ENCODE measurements at places on chromosomes 5 and 9.

DNA sequence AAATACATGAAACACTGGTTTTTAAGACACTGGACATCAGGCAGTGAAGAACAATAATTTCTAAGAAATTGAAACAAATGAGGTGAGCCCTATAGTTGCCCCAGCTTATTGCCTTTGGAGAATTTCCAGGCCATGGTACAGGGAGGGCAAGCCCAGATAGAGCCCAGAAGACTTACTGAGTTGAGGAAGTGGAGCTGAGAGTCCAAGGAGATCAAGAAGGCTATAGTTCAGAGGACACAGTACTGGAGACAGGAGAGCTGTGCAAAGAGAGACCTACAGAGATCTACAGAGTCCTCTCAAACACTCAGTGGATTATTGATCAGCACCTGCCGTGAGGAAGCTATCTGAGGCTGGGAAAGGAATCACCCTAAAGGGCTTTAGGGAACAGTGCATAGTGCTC lies 112.6 kb downstream of the GALNT10 start:
- DNase-seq = no peak

DNA sequence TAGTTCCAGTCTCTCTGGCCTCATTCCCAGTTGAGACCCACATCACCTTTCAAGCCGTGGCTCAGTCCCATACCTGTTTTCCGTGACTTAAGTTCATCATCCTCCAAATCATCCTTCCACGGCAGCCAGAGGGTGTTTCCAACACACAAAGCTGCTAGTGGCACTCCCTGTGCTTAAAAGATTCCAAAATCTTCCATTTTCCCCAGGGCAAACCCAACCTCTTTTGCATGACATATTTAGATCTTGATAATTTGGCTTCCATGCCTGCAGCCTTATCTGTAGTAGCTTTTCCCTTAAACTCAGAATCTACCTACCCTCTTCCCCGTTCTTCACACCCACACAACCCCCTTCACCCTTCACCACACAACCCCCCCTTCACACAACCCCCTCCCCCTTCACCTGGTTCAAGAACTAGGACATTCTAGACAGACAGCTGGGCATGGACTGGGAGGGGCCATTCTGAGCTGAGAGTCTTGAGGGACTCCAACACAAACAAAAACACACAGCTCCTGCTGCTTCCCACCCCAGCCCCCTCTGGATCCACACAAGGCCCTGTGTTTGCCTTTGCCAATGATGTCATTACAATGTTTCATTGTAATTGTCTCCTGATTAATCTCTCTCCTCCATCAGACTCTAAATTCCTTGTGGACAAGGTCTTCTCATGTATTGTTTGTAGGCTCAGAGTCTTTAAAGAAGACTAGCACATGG lies 268.2 kb downstream of the SH3GL2 start:
- no peak for DNase-seq

GRCh38 chr5:140035881-140036280 lies 7.2 kb downstream of the NRG2 start:
- DNase-seq = no peak

DNA sequence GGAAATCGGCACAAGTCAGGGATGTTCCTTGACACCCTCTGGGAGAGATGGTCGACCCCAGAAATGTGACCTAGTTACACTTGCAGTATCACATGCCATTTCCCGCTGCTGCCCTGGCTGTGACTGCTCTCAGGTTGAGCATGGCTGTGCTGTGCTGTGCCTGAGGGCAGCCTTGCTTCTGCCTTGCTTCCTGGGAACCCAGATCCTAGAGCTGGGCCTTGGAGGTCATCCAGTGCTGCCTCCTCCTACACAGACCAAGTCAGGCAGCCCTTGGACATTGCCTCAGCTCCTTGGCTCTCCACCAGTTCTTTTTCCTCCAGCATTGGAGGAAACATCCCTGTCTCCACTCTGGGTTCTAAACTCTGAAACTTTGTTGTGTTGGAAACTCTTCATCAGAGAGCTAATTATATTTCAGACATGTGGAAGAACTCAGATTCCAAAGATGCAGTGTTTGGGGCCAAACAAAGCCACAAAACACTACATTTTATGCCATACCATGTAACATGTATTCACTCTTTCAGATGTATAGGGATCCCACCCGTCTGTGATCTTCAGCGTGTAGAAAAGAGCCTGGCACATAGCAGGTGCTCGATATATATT lies 6.1 kb downstream of the MAMDC2 start:
- DNase-seq = no peak

GRCh38 chr5:42889311-42889933 lies 77.7 kb upstream of the SELENOP start:
- peak; percentile 64 for DNase-seq

- no peak for DNase-seq
Observed at GRCh38 chr5:133906303-133906702, 62.1 kb downstream of the C5orf15 start.

- DNase-seq = no peak
Observed at GRCh38 chr5:62707563-62707962, 128.9 kb downstream of the LRRC70 start.

GRCh38 chr9:83182071-83182470 lies 119.1 kb upstream of the RASEF start:
- no peak for DNase-seq

GRCh38 chr9:94182532-94182931 lies 76.6 kb upstream of the ZNF169 start:
- no peak for DNase-seq

DNA sequence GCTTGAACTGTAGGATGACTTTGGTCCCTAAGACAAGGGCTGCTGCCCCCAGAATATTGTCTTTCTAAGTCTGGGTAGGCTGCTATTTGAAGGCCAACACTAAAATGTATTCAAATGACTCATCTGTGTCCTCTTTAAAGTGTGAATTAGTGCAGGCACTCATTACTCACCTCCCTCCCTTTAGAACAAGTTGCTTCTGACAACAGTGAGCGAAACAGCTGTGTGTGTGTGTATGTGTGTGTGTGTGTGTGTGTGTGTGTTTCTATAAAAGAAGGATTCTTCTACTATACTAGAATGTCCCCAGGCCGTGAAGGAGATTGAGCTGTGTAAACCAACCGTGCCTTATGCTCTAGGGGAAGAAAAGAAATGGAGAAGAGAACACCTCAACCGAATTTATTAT lies 1337.2 kb downstream of the PTPRD start:
- no peak for DNase-seq

- peak; percentile 32 for DNase-seq
Observed at GRCh38 chr5:133944263-133945185, 23.9 kb downstream of the C5orf15 start.

GRCh38 chr5:11814373-11814772 lies 89.9 kb downstream of the CTNND2 start:
- no peak for DNase-seq

GRCh38 chr5:142981886-142982820 lies 212.0 kb downstream of the ARHGAP26 start:
- DNase-seq = no peak

GRCh38 chr9:120583958-120584369 lies 4.0 kb upstream of the CDK5RAP2 start:
- DNase-seq = peak; percentile 56

GRCh38 chr9:73981405-73981804 lies 515.7 kb upstream of the RORB start:
- no peak for DNase-seq

DNA sequence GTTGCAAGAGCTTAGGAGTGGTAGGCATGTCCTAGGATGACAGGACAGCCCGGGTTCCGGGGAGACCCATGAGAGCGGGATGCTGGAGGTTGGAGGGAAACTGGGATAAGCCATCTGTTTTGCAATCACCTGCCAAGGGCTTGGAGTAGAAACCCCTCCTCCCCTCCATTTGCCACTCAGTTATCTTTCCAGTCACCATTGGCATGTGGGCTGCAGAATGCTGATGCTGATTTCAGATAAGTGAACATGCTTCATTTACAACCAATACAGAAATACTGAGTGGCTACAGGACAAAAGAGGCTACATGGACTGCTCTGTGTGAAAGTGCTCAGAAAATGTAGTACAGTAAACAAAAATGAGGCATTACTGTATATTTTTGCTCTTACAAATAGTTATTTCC lies 93.4 kb upstream of the KIF2A start:
- no peak for DNase-seq

- no peak for DNase-seq
Observed at GRCh38 chr5:126410623-126411022, 12.6 kb upstream of the GRAMD2B start.

DNA sequence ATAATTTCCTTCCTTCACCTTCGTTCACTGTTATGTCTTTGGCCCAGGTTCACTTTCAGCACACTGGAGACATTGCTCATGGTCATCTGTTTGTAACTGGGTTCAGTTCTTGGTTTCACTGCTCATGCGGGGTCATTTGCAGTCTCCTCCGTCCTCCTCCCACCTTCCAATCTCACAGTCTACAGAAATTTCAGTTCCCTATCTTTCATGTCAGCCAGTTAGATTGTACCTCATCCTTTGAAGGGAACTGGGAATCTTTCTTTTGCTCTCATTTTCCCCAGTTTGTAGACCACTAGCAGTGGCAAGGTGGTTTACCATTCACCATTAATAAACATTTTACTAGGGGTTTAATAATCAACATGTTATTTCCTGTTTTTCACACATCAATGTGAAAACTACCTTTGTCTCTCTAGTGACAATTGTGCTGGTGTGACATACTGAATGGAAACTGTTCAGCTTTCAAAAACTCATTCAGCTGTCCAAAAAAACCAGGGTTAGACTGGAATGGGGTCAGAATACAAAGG lies 100.9 kb upstream of the IL6ST start:
- no peak for DNase-seq

- DNase-seq = peak; percentile 17
Observed at GRCh38 chr9:137694962-137695875, 76.4 kb downstream of the EHMT1 start.

DNA sequence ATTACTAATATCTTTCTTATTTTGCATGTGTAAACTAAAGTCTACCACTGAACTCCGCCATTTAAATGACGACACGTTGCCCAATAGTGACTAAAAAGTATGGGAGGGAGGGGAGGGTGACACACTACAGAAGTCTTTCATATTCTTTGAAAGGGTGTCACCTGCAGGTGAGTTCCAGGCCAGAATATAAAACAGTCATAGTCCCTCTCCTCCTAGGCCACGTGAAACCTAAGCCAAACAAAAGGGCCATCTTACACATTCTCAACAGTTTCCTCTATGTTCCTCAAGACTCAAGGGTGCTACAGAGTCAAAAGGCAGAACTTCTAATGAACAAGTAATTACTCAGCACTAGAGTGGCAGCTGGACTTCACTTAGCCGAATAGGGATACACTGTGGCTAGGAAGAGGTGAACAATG lies 6.4 kb downstream of the CEMIP2 start:
- DNase-seq = no peak

DNA sequence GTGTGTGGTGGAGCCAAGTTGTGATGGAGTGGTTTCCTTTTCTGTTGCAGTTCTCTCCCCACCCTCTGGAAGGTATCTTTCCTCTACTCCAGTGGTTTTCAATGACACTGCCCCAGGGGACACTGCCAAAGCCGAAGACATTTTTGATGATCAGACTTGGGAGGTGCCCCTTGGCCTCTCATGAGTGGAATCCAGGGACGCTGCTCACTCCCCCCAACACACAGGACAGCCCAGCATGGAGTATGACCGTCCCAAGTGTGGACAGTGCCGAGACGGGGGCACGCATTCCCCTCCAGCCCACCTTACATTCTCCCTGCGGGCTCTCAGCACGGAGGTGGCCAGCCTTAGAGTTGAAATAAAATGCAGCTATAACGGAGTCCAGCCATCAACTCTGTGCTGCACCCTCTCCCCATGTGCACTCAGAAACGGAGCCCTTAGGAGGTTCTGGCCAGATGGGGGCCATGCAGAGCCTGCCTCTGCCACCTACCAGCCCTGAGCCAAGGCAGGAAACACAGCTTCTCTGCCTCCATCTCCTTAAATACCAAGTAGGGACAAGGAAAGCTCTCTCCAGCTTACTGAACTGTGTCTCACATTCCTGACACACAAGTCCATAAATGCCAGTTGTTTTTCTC lies 150.8 kb downstream of the ROR2 start:
- DNase-seq = no peak

GRCh38 chr5:32805971-32806638 lies 95.0 kb downstream of the NPR3 start:
- DNase-seq = no peak

GRCh38 chr5:58818465-58818864 lies 235.6 kb downstream of the RAB3C start:
- DNase-seq = no peak

DNA sequence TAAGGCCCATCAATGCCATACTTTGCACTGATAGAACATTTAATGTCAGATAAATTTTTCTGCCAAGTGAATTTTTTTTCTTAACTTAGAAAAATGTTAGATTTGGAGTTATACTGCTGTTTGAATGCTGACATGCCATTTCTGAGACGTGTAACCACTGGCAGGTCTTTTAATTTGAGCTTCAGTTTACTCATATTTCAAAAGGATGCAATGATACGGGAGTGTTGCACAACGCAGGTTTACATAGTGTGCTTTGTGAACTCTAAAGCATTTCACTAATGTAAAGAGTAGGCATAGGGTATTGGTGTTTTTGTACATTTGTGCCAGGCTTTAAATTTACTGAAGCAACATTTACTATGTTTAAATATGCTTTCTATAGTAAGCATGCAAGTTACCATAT lies 4.2 kb downstream of the ZBTB43 start:
- no peak for DNase-seq

DNA sequence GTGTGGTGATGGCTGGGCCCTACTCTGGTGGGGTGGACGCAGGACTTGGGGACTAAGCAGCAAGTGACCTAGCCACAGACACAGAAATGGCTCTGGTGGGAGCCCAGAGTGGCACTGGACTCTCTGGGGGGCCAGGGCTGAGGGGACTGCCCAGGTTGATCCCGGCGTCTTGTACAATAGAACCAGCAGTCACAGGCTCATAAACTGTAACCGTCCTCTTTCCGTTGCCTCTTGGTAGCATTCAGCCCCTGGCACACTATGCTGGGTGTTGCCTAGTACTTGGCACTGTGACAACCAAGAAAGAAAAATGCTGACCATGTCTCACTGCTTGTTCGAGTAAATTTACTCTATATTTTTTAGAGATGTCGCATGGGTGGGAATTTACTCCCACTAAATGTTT lies 80.5 kb downstream of the DAB2IP start:
- DNase-seq = no peak

- DNase-seq = no peak
Observed at GRCh38 chr9:33695299-33695698, 100.1 kb upstream of the PRSS3 start.

GRCh38 chr5:76525956-76526355 lies 97.2 kb downstream of the F2RL2 start:
- DNase-seq = no peak

DNA sequence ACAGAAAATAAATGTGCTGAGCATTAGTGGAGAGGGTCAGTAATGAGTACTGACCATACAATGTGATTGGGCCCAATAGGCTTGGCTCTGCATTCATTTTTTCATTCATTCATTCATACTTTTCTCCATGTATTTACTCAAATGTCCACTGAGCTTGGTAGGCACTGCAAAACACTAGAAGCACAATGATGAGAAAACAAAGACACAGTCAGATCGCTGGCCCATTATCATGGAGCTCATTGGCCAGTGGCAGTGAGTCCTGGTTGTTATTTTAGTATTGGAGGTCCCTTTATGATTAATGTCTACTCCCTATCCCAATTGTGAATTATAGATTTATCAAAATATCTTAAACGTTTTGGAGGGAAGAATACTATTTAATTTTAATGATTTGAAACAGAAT lies 1079.7 kb upstream of the DMAC1 start:
- no peak for DNase-seq

Data from CD4-positive, alpha-beta T cell treated with Interleukin-12 subunit alpha and Interleukin-12 subunit beta, for 1 hour (primary cell).